ENCODE measurements at places on chromosomes 2 and 18.

DNA sequence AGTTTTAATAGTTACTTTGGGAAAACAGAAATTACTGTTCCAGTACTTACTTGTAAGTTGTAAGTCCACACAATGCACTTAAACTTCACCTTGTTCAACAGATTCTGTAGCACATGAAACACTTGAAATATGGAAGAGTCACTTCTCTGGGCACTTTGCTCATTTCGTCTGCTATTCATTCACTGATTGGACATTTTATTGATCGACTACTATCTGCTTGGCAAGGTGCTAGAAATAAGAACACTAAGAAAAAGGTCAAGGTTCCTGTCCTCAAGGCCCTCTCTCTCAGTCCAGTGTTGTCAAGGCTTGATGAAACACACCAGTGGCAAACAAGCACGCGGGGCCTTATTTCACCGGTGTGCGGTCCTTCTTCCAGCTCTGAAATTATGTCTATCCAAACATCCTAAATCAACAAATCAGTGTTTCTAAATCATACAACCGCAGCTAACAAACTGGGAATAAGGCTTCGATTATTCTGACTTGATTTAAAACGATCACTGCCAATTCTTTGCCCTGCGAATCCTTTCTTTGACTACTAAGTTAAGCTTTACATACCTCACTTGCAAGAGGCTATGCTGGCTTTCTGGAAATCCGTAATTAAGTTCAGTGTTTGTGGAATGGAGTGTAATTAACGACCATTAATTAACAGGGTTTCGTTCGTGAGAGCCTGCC is 780 bp upstream of the ITGAV start:
- DNase-seq: no peak

- no peak for DNase-seq
Observed at GRCh38 chr2:98085649-98086048, 1.3 kb upstream of the VWA3B start.

- no peak for DNase-seq
Observed at GRCh38 chr2:46829231-46829995, 86.2 kb downstream of the MCFD2 start.

DNA sequence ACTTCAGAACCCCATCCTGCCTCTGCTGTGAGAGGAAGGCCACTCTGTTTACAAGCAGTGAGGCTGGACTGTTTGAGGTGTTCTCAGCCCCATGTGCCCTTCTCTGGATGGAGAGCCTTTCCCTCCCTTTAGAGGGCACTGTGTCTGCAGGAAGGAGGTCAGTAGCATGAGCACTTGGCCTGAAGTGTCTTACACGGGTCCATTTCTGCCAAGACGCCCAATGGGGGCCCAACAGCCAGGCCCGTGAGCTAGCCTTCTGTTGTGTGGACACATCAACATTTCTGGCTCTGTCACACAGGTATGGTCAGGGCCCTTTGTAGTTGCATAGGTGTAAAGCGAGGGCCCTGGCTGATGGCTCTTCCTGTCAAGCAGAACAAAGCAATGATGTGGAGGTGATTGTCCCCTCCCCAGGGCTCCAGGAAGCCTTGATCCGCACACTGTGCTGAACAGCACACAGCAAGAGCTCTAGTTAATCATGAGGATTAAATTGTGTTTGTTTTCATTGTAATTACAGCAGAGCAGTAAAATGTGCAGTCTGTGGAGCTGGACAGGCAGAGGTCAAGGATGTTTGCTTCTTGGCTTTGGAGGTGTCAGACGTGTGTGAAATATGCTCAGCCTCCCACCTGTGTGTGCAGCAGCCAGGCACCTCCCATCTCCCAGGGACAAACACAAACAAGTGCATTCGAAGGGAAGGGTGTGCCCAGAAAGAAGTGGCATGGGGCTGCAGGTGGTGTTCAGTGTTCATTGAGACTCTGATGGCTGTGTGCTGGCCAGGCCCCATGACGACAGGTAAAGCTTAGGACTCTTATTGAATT is 132.1 kb downstream of the SH3RF3 start:
- peak; percentile 18 for DNase-seq

- DNase-seq: no peak
Observed at GRCh38 chr2:1978706-1979105, 234.4 kb upstream of the PXDN start.

GRCh38 chr2:37379881-37380296 is 35.5 kb downstream of the QPCT start:
- no peak for DNase-seq

- DNase-seq: no peak
Observed at GRCh38 chr2:43491065-43491639, 104.7 kb downstream of the THADA start.

DNA sequence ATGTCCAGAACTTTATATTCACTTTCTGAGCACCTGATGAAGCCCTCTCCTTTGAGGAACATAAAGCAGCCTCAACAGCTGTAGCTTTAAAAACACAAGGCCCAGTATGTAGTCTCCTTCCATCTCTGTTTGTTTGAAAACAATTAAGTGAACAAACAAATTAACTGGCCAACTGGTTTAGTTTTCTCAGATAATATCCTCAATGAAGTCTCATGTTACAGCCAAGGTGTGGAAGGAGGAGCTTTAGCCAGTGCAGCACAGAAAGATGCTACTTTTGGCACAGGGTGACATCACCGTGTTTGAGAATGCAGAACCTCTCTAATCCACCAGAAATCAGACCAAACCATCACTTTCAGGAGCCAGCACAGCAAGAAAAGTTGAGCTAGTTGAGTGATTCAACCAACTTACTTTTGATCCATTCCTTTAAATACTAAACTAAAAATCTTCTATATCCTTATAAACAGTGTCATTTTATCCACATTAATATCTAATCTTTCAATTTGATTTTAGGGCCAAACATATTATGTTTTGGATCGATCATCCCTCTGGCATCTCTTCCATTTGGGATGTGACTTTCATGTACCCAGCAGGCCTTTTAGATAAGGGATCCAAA is 488.7 kb downstream of the ARHGAP15 start:
- no peak for DNase-seq

GRCh38 chr2:224284134-224284946 is 117.6 kb downstream of the FAM124B start:
- peak; percentile 32 for DNase-seq

GRCh38 chr2:18749912-18750526 is 160.7 kb upstream of the NT5C1B start:
- peak; percentile 53 for DNase-seq
